ENCODE measurements at places on chromosomes 7 and 10. TPM values are rescaled to one million over a fixed set of nuclear protein-coding genes. Genes with fewer than 3 reads are reported as not detected.

DNA sequence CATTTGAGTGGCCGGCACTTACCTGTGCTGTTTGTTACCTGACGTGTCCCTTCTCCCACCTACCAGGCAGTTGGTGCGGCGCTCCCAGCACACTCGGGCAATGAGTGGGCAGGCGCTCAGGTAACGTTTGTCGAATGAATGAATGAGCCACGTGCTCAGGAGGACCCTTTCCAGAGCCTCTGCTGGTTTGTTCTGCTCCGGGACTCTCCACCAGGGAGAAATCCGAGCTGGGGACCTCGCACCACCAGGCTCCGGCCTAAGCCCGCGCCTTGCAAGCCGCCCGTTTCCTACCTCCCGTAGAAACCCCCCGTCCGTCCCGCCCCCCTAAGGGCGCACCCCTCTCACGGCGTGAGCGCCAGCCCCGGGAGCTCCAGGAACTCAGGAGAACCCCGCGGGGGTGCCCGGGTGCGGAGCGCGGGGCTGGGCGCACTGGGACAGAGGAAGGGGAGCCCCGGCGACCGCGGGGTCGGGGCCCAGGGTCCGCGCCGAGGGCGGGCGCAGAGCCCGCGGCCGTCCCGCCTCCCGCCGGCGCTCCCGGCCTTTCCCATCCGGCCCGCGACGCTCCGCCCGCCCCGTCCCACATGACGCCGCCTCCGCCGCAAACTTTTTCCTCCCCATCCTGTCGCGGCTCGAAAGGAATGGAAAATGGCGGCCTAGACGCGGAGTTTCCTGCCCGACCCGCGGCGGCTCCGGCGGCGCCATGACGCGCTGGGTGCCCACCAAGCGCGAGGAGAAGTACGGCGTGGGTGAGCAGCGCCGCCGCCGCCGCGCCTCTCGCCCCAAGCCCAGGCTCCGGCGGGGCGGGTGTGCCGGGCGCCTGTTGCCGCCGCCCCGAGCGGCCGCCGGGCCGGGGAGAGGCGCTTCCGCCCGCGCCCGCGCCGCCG is at the start of gene DOCK1:
Gene DOCK1 (plus strand): TSS at position 611 of the 884 bp plus-strand sequence. CDS start 90 bp downstream, at position 701.
- peak; percentile 70 for DNase-seq

DNA sequence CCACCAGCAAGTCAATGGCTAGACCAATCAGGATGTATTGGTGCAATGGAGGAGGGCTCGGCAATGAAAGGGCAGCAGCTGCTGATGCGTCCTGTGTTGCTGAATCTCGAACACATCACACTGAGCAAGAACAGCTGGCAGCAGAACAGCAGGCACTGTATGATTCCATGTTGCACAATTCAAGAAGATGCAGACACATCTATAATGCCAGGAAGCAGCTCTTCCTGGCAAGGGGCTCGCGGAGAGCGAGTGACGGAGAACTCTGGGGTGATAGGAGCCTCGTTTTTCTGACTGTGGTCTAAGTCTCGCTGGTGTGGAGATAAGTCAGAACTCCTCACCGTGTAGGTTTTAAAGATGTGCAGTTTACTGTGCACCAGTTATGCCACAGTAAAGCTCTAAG is 24.8 kb upstream of the PFKP start:
- no peak for DNase-seq

DNA sequence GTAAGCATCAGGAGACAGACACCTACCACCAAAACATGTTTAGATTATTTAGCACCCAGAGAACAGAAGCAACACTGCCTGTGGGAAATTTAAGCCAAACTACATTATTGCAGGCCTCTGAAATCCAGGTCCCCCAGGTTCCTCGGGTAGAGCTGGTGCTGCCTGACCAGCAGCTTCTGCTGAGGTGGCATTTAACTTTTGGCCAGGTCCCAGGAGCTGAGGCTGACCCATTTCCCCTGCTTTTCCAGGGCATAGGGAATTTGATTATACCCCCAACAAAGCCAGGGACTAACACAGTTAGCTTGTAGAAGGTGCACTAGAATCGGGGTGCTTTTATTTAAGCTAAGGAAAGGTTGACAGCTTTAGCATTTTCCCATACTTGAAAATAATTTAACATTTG is 4.7 kb downstream of the LRRC4 start:
- DNase-seq, result no peak

GRCh38 chr7:156897673-156898072 is 4.7 kb upstream of the LMBR1 start:
- peak; percentile 80 for DNase-seq

- no peak for DNase-seq
These were observed 535.2 kb downstream of the PHTF2 start for GRCh38 chr7:78333530-78334425.

DNA sequence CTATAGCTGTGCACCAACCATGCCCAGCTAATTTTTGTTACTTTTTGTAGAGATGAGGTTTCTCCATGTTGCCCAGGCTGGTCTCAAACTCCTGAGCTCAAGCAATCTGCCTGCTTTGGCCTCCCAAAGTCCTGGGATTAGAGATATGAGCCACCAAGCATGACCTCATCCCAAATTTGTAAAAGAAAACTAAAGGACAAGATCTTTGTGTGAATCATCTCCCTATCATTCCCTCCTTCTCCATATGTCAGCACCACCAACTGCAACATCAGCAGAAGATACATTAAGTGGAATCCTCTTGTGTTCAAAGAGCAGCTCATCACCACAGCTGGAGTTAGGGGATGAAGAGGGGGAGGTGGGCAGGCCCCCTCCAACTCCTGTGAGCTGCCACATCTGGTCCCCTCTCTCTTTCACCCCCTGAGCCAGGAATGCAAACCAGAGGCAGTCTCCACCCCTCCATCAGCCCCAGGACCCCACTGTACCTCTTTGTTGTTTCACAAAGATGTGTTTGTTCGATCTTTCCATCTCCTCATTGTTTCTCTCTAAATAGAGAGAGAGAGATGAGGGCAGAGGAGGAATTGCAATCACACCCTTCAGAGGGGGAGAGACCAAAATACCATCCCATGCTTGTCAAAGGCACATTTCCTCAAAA is 47.3 kb upstream of the PIP4K2A start:
- DNase-seq, result peak; percentile 8

Gene UROS
- 73.3 TPM for total RNA-seq

Gene GBF1
- total RNA-seq, result 54.7 TPM

- no peak for DNase-seq
These were observed 45.0 kb downstream of the CTBP2 start for GRCh38 chr10:125115409-125115808.

- DNase-seq, result no peak
These were observed 35.5 kb downstream of the ADGRA1 start for GRCh38 chr10:133123050-133123745.

- no peak for DNase-seq
These were observed 41.8 kb downstream of the APBB1IP start for GRCh38 chr10:26479766-26480492.

DNA sequence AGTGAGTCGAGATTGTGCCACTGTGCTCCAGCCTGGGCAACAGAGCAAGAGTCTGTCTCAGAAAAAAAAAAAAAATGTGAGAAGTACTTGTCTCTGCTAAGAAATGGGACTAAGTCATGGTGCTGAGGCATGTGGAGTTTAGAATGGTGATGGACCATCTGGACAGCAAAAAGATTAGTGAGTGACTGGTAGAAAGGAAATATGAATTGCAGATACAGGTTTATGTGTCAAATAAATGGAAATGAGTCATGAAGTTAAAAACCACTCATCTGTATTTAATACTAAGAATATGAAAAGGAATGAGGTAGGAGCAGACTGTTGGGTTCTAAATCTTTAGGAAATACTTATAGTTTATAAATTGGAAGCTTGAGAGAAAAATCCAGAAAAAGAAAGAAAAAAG is 625.7 kb upstream of the ANKRD30A start:
- peak; percentile 18 for DNase-seq

Gene HTR7
- total RNA-seq, result 20.5 TPM

GRCh38 chr7:69907720-69908119 is 309.4 kb downstream of the AUTS2 start:
- DNase-seq, result no peak

Gene PAPSS2
- total RNA-seq, result 69.1 TPM

Gene BZW2
- 102 TPM for total RNA-seq

Gene SPACDR
- not detected for total RNA-seq

DNA sequence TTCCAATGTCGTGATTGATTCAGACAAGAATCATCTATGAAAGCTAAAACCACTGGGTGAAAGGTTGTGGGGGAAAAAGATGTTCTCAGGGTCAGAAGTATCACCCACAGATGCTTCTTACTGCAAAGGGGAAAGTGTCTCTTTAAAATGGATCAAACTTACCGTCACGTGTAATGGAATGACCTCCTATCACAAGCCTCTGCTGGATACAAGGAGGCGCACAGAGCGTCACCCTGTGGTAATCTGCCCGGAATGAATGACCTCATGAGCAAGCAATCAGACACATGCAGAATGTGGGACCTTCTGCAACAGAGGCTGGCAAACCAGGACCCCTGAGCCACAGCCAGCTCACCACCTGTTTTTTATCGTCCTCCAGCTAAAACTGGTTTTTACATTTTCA is 33.0 kb downstream of the WIPF3 start:
- DNase-seq, result peak; percentile 55

Gene PNLIPRP2
- not detected for total RNA-seq

Gene ODAD2
- 0.54 TPM for total RNA-seq

- DNase-seq, result no peak
These were observed 56.4 kb downstream of the KAT6B start for GRCh38 chr10:74882831-74883230.

- no peak for DNase-seq
These were observed 254.9 kb downstream of the CACNA2D1 start for GRCh38 chr7:82188636-82189035.

- peak; percentile 72 for DNase-seq
These were observed 123.3 kb upstream of the CDK1 start for GRCh38 chr10:60654813-60655464.

Measured in M059J (cell line).